ENCODE measurements at places on chromosomes 5 and 9.

- peak; percentile 19 for DNase-seq
These were observed 329 bp downstream of the CDC23 start for GRCh38 chr5:138212828-138213160.

GRCh38 chr9:85224301-85224700, 517.5 kb downstream of the AGTPBP1 start:
- no peak for DNase-seq

GRCh38 chr9:14831074-14831473, 79.2 kb downstream of the FREM1 start:
- DNase-seq: no peak

DNA sequence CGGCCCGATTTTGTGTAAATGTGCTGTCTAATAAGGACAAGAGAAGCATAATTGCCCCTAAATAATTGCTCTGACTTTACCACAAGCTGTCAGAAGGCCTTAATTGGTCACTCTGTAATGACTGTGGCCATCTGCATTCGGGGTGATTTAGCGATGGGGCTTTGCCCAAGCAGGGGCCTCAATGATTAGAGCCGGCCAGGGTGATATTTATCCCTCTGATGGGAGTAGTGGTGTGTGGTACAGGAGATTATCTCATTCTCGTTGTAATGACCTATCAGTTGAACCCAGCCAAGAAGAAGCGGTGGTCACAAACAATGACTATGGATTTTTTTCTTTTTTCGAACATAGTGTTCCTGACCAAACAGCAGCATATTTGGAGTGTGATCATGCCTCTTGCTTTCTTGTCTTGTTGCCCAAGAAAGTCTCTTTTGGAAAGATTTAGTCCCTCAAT, 72.0 kb upstream of the SAP30L start:
- DNase-seq: no peak

GRCh38 chr9:89160806-89161205, 17.8 kb downstream of the SHC3 start:
- DNase-seq: no peak

- DNase-seq: no peak
These were observed 18.1 kb downstream of the SAR1B start for GRCh38 chr5:134614450-134615085.

DNA sequence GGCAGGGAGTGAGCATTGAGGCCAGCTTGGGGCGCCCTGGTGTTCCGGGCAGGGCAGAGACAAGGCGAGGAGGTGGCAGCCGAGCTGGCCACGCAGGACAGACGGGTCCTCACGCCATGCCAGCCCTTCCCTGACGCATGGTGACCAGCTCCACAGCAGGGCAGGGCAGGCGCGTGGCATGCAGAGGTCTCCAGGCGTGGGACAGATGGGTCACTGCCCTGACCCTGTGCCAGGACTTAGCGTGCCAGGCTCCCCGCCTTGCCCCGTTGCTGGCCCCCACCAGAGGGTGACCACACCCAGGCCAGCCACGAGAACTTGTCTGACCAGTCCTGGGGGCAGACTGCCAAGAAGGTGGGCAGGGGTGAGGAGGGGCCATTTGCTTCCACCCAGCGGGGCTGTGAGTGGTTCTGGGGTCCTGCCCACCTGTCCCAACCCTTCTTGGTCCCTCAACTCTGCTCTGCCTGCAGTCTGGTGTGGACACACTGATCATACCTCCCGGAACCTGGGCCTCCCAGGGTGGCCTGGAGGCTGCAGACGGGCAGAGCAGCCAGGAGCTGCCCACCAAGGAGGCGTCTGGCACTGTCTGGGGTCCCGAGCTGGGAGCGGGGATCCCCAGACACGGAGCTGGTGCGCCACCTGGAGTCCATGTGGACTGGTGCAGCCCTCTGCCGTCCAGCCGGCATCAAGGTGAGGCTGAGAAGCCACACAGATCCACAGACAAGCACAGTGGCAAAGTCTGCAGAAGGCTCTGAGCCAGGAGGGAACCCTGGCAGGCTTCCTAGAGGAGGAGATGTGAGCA, at the start of gene RNF224:
Gene RNF224 (plus strand): TSS at position 449 of the 799 bp plus-strand sequence. CDS start 834 bp downstream, outside the sequence.
- peak; percentile 83 for DNase-seq

DNA sequence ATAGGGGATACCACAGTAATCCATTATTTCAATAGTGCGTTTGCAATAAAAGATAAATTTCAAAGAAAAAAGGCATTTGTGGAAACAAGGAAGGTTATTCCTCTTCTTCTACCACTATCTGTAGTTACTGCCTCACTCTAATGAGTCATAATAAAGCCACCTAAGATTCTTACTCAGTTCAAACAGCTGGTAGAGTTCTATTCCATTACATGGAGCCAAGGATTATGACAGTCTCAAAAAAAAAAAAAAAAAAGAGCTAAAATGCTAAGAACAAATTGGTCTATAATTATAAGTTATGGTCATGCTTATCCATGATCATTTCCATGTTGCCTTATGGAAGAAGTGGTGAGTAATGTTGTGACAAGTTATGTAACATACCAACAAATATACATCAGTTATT, 46.3 kb downstream of the DENND1A start:
- peak; percentile 21 for DNase-seq

GRCh38 chr5:170171811-170172210, 61.0 kb upstream of the C5orf58 start:
- DNase-seq: no peak

DNA sequence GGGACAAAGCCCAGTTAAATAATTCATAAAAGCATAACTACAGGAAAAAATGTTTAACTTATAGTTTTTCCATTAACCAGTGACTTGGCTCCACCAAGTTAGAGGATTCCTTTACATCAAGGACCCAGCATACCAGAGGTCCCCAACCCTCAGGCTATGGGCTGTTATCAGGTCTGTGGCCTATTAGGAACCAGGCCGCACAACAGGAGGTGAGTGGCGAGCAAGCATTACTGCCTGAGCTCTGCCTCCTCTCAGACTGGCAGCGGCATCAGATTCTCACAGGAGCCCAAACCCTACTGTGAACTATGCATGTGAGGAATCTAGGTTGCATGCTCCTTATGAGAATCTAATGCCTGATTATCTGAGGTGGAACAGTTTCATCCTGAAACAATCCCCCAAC, 303.1 kb downstream of the ELAVL2 start:
- DNase-seq: no peak

DNA sequence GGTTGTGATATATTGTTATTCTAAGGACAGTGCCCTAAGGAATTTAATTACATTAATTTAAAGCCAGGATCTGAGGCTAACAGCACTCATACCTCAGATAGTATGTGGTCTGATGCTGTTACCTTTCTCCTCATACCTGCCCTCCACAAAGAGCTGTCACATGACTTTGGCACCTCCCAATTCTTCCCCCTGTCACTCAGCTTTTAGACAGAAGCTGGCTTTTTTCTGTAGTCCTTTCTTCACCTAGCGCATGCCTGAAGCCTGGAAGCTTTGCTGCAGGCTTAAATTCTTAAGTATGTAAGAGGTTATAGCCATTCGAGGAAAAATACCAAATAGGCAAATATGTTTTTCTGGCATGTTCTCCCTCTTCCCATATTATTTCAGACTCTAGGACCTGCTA, 61.0 kb upstream of the ADAMTS19 start:
- no peak for DNase-seq

DNA sequence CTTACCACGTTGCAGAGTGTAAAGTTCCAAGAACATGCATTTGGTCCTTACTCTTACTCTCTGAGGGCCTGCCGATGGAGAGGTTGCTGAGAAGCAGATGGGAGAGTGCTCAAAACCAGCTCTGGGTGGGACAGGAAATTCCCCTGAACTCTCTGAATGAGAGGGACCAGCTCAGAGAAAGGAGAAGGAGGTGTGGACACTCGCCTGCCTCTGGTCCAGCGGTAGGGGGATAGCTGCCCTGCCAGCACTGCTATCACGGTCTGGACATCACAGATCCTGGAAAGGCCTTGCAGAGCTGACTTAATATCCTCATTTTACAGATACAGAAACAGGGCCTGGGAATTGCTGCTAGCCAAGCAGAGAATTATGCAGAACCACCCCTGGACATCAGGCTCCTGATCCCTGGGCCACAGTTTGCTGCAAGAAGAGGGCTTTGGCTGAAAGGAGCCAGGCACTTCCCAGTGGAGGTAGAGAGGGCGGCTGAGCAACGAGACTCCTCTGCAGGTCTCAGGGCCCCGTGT, 4.9 kb downstream of the TRAF1 start:
- no peak for DNase-seq

DNA sequence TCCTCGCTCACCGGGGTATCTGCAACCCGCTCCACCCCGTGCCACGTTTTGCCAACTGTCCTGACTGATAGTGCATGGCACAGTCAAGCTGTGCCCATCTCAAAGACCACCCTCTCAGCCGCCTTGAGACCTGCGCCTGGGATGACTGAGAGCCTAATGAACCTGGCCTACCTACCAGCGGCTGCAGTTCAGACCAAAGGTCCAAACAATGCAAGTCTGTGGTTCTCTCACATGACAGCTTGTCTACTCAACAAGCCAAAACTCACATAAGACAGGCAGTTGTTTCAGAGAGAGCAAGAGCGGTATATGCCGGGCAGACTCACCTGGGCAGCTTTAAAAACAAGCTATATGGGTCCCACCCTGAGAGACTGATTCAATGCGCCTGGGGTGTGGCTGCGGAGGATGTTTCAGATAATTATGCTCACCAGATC, 70.5 kb downstream of the EPB41L4B start:
- no peak for DNase-seq

- DNase-seq: peak; percentile 75
These were observed 32.5 kb downstream of the TENT4A start for GRCh38 chr5:6745706-6746222.

GRCh38 chr9:23123048-23123632, 676.5 kb downstream of the DMRTA1 start:
- DNase-seq: peak; percentile 4

GRCh38 chr9:20292002-20292401, 330.3 kb downstream of the MLLT3 start:
- DNase-seq: peak; percentile 62

DNA sequence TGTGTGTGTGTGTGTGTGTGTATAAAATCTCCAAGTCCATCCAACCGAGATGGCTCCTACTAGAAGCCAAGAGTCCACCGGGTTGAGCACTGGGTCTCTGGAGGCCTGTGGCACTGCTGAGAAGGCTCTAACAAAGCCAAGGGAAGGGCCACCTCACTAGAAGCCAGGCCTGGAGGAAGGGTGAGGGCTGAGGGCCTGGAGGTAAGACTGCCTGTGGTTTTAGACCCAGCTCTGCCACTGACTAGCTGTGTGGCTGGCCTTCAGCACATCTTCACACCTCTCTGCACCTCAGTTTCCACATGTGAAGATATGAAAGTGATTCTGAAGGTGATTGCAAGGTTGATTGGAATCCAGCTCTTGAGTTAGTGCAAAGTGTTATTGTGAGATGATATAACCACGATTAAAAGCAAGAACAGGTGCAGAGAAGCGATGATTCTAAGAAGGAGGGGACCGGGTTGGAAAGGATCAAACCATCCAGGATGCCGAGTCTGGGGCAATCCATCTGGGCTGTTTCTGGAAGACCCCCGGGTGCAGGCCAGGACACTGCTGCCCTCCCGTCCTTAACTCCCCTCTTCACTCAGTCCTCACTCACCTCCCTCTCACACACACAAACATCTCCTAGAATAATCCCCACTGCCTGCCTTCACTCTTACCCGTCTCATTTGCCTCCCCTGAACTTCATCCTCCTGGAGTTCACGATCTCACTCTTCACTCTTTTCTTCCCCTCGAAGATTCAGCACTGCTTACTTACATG, 2.3 kb downstream of the IL4 start:
- no peak for DNase-seq

DNA sequence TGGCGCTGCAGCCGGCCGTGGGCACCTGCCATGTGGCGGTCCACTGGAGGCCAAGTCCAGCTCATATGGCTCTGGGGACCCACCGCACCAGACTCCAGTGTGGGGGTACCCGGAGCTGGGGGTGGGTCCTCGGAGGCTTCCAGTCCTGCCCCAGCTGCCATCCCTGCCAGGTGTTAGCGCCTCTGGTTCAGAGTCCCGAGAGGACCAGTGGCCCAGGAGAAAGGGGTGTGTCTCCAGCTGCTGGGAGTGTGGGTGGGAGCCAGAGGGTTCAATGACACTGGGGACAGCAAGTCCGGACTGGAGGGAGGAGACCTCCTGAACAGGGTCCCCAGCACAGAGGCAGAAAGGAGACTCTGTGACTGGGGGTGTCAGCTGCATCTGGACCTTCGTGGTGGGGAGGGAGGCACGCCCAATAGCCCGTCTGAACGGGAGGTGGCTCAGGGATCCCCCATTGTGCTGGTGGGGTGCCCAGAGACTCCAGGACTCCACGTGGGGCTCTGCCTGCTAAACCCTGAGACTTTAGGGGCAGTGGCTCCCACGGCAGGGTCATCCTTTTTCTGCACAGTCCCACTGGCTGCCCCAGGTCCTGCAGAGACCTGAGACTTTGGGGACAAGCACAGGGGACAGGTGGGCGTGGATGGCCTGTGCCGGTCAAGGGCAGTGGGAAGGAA, 2.4 kb upstream of the AHRR start:
- DNase-seq: no peak

GRCh38 chr9:16133556-16134227, 580.8 kb downstream of the CCDC171 start:
- DNase-seq: peak; percentile 74

DNA sequence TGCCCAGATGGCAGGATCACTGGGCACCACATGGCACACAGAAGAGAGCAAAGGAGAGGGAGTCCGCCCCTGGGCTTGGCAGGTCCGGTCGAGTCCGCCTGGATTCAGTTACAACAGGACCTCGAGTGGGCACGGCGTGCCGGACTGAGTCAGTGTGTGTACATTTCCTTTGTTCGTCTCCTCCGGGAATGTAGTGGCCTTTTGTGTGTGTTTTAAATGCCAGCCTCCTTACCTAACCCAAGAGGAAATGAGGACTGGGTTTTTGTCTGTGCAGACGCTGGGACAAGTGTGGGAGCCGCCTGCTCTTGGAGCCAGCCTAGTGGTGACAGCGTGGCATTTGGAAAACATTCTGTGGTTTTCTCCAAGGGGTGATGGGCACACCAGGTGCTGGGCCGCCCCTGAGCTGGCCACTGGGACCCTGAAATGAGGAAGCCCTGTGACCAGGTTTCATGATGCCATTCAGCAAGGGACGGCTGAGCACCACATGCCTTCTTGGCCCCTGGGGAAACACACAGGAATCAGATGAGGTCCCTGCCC, 9.6 kb downstream of the NEK6 start:
- peak; percentile 79 for DNase-seq

DNA sequence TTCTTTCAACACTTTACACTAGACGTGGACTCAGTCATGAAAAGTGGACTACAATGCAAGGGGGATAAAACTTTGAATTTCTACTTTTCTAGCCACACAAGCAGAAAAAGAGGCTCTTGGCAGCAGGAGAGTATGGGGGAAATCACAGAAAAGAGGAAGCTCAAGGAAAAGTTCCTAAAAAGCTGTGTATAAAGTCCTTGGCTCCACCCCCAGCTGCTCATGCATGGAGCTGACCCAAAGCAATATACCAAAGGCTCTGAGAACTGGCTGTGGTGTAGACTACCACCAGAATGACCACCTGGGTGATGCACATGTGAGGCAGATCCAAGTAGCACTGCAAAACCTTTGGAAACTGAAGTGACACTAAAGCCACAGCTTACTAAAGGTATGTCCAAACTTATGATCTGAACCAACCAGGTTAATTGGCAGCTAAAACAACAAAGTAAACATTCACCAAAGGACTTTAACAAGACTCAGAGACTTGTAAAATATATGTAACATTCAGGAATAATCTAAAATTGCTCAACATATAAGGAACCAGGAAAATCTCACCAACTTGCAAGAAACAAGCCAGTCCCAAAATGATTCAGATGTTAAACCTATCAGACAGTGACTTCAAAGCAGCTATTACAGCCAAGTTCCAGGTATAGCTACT, 55.5 kb upstream of the RASGRF2 start:
- DNase-seq: no peak

All from GM03348 (cell line).